ENCODE measurements at places on chromosomes 1 and 21.
A peak's percentile ranks its signal among the peaks of the same experiment; 100 is the strongest.

DNA sequence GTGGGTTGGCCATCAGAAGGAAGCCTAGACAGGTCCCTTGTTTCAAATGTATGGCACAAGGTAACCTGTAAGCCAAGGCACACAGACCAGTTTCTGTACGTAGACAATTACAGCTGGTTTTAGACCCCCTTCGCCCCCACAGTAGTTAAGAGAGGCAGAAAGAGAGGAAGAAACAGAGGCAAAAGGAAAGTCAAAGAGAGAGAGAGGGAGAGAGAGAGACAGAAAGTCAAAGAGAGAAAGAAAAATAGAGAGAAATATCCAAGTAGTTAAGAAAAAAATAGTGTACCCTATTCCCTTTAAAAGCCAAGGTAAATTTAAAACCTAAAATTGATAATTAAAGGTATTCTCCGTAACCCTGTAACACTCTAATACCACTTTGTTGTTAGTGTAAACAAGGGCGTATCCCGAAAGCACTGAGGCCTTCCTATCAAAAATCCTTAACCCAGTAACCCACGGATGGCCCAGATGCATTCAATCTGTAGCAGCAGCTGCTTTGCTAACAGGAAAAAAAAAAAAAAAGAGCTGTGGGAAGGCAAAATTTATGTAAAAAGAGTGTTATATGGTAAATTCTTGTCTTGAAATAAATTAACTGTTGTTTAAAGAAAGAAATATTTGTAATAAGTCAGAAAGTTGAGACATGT is 49.4 kb downstream of the ADCY10 start:
- no peak for DNase-seq

DNA sequence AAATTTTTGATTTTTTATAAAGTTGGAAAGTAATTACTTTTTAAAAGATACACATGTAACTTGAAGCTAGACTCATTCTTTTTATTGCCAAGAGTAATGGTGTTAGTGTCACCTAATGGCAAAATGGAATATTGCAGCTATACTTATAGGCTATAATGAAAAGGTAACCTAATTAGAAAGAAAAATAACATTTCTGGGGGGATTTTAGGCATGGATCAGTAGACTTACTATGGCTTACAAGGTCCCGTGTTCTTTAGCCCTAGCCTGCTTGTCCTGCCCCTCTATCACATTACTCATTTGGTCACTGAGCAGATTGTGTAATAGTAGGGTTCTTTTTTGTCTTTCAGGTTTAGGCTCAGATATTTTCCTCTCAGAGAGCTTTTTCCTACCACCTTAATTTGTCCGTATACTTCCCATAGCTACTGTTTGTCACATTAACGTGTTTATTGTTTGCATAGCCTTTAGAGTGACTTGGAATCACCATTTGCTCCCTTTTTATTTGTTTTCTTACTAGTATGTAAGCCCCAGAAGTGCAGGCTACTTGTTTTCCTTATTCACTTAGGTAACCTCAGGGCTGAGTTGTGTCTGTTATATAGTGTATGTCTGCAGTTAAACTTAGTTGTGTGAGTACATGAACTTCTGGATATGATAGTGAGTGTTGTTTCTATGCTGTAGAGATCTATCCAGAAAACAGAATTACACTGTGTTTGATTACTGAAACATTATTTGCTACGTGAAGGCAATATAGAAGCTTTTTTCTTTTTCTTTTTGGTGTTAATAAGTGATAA is 58.7 kb downstream of the RABGAP1L start:
- DNase-seq, result peak; percentile 47

GRCh38 chr1:92877792-92878191 is 46.0 kb downstream of the RPL5 start:
- DNase-seq, result no peak

- DNase-seq, result no peak
These were observed 1.9 kb upstream of the CSRP1 start for GRCh38 chr1:201508809-201509208.

DNA sequence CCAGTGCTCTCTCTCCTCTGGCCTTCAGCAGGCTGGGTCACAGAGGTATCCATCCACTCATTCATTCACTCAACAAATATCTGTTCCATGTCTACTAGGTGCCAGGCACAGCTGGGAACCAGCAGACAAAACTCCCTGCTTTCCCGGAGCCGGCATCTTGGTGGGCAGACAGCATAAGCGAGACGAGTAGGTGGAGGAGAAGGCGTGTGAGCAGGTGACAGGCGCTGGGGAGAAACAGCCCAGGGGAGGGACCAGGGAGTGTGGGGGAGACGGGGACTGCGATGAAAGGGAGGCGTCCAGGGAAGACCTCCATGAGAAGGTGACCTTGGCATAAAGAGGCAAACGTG is 11.0 kb upstream of the KCNAB2 start:
- DNase-seq, result no peak

- no peak for DNase-seq
These were observed 31.0 kb upstream of the SELENON start for GRCh38 chr1:25768999-25769398.

GRCh38 chr1:7300893-7301663 is 470.0 kb upstream of the VAMP3 start:
- DNase-seq, result peak; percentile 60

DNA sequence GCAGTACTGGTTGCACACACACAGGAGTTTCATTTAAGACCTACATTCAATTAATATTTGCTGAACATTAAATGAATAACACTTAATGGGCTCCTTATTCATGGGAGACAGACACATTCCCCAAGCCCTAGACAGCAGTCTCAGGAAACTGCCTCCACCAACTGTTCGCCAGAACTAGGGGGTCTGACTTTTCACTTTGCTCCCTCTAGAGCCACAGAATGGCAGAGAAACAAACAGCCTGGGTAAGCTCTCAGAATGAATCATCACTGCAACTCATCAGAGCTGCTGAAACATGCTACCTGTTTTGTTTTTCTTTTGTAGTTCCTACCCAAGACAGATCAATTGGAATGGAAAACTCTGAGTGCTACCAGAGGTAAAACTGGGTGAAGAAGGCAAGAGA is 31.7 kb downstream of the ELK4 start:
- no peak for DNase-seq

- DNase-seq, result no peak
These were observed 70.8 kb upstream of the LBR start for GRCh38 chr1:225498549-225499136.

DNA sequence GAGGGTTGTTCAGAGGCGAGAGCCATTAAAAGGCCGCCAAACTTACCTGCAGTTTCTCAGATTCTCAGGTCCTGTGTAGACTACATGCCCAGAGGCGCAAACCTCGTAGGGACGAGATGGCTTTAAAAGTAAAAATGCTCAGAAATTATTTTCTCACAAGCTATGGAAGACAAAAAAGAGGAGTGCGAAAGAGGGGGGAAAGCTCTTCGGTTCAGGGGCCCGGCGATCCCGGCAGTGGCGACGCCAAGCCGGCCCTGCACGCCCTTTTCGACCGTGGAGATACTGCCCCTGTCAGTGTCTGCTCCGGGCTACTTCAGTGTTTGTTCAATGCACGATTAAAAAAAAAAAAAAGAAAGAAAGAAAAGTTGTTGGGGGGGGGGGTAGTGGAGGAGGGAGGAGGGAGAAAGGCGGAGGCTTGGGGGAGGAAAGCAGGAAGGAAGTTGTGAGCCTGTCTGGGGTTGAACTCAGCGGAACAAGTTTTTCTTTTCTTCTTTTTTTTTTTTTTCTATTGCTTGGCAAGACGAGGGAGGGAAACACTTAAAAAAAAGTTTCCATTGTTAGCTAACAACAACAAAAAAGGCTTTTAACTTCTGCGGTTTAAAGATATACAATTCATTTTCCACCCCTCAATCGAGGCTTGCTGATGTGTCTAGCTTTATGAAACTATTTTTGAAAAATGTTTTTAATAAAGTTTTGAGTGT is at the start of gene ITPKB:
Gene ITPKB, minus strand, starts transcription at position 288 of the 701 bp plus-strand sequence. CDS start 1,824 bp downstream, outside the sequence.
- DNase-seq, result no peak

- DNase-seq, result no peak
These were observed 7.3 kb upstream of the FAM78B start for GRCh38 chr1:166174108-166174507.

DNA sequence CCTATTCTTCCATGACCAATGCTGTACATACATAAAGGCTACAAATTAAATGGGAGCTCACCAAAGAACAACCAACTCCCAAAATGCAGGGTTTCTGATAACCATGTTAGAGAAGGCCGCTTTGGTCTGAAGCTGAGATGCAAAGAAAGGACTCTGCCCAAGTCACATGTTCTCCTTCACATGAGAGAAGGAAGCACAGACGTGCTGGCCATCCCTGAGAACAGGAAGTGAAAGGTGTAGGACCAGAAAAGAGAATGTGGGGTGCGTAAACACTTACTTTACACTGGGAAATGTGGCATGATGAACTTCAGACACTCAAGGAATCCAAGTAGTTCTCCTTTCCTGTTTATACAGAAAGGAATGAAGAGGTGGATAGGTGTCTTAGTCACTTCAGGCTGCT is 31.7 kb upstream of the TADA1 start:
- no peak for DNase-seq

GRCh38 chr1:228273720-228274451 is 66.0 kb downstream of the OBSCN start:
- DNase-seq, result no peak

Measured in SW 1271 (cell line).